ENCODE measurements at places on chromosomes 13 and 19.

GRCh38 chr19:10543059-10543419, 665 bp upstream of the ATG4D start:
- DNase-seq: no peak

GRCh38 chr13:98399756-98400155, 177.2 kb downstream of the STK24 start:
- no peak for DNase-seq

DNA sequence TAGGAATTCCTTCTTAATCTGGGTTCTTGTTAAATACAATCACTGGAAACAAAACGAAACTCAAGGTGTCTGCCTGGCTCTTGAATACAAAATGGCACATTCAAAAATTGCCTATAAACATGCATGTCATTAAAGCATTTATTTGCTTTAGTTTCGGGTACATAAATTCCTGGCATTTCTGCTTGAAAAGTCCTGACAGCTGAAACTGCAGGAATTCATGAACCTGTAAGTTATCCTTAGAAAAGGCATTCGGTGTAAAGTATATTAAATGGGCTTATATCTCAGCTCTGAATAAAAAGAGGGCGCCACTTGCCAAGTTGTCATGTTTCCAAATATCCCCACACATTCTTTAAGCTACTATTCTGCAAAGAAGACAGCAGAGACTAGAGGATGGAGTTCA, 32.9 kb downstream of the RXFP2 start:
- no peak for DNase-seq

DNA sequence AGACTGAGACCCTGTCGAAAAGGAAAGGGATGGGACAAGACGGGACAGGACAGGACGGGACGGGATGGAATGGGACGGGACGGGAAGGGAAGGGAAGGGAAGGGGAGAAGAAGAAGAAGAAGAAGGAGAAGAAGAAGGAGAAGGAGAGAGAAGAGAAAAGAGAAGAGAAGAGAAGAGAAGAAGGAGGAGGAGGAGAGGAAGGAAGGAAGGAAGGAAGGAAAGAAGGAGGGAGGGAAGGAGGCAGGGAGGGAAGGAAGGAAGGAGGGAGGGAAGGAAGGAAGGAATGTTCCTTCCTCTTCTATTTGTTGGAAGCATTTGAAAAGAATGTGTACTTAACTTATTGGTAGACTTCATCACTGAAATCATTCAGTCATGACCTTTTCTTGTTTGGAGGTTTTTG, 9.6 kb upstream of the SHFL start:
- DNase-seq: no peak

DNA sequence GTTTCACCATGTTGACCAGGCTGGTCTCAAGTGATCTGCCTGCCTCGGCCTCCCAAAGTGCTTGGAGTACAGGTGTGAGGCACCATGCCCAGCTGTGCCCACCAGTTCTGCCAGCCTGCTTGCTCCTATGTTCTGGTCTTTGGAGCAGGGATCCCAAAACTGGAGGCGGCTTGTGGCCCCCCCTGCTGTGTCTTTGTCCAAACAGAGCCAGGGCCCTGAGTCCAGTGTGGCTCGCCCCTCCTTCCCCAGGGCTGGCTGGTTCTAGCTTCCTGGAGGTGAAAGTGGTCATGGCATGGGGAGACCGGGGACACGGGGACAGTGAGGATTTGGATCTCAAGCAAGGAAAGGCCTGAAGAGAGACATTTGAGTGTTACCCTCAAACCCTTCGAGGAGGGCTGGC, 11.5 kb upstream of the TINCR start:
- no peak for DNase-seq

GRCh38 chr13:72500851-72501250, 226.6 kb downstream of the MZT1 start:
- no peak for DNase-seq
